ENCODE measurements at places on chromosomes 1 and 21.

DNA sequence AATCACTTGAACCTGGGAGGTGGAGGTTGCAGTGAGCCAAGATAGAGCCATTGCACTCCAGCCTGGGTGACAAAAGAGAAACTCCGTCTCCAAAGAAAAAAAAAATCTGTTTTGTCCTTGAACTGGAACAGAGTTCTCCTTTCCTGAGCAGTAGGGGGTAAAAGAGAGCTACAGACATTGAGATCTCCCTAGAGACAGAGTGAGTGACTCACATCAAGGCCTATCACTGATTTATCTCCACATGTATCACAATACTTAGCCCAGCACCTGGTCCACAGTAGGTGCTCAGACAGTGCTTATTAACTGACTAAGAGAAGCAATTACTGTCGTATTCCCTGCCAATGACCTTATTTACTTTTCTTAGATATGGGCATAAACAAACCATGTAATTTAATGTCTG is 354.1 kb upstream of the C1orf87 start:
- no peak for DNase-seq

DNA sequence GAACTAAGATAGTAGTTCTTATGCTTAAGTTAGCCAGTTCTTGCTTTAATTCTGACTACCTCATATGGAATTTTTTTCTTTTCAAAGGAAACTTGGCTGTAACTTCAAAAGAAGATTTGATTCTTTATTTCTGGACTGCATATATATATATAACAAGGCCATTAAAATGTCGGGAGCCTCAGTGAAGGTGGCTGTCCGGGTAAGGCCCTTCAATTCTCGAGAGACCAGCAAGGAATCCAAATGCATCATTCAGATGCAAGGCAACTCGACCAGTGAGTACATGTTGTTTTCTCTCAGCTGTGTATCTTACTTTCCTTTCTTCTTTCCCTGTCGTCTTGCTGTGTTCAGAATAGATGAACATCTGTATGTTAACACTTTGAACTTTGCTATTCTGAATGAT is 21.8 kb downstream of the KIF1B start:
- no peak for DNase-seq

DNA sequence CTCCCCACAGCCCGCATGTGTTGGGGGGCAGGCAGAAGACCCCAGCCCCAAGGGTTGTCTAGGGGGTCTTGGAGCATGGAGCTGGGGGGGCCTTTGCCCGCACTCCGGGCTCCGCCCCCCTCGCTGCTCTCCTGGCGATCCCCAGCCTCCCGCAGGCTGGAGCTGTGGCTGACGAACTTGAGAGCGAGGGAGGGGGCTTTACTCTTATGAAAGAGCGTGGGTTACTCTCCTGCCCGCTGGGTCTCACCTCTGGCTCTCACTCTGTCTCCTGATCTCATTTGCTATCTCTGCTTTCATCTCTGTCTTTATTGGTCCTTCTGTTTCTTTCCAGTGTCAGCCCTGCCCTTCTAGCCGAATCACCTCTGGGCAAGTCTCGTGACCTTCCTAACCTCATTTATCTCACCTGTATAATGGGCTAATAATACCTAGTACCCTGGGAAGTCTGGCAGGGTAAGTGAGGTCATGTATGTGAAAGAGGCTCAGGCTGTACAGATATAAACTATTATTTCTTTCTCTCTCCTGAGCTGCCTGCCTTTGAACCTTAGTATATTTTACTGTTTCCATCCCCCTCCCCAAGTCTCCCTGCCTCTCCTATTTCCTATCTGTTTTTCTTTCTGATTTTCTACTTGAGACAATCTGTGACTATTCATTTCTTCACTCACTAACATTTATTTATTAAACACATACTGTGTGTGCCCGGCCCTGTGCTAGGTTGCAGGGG is 731 bp downstream of the EFNA4 start:
- DNase-seq = no peak

- no peak for DNase-seq
Measured at GRCh38 chr1:109771712-109772657, 8.3 kb upstream of the EPS8L3 start.
